Airway epithelial cell (primary cell): ENCODE measurements at places on chromosomes 11 and 22. TPM values are rescaled to one million over a fixed set of nuclear protein-coding genes. Genes with fewer than 3 reads are reported as not detected.

Gene ASPHD2
- total RNA-seq = 4.4 and 5.4 TPM in 2 replicates

Gene DLG2
- total RNA-seq = 0.19 and 0.63 TPM in 2 replicates

Gene MDK
- total RNA-seq = 52.7 and 85.5 TPM in 2 replicates

Gene INS
- total RNA-seq = not detected in 2 replicates

Gene FGF4
- not detected in 2 replicates for total RNA-seq

Gene OR6T1
- not detected in 2 replicates for total RNA-seq

Gene SMIM35
- total RNA-seq = not detected in 2 replicates

Gene OR8A1
- total RNA-seq = not detected in 2 replicates

Gene CNIH2
- total RNA-seq = not detected in 2 replicates

Gene SLC1A2
- total RNA-seq = not detected in 2 replicates

Gene RRP7A
- total RNA-seq = 36.4 and 38.7 TPM in 2 replicates

Gene CABP4
- not detected in 2 replicates for total RNA-seq

Gene OR2AG1
- not detected in 2 replicates for total RNA-seq

Gene IGLL5
- not detected in 2 replicates for total RNA-seq

Gene ZPR1
- 37.7 and 53.8 TPM in 2 replicates for total RNA-seq

Gene TECTA
- 0.05 and 0.07 TPM in 2 replicates for total RNA-seq

Gene CSNK1E
- 116 and 155 TPM in 2 replicates for total RNA-seq

Gene FIBIN
- total RNA-seq = 1.3 and 1.4 TPM in 2 replicates

Gene OTOG
- total RNA-seq = not detected in 2 replicates

Gene PDXP
- 13.3 and 15.8 TPM in 2 replicates for total RNA-seq

Gene CARS1
- total RNA-seq = 40.2 and 47.2 TPM in 2 replicates

Gene GSTT2B
- total RNA-seq = 0.99 and 2.1 TPM in 2 replicates

Gene MS4A15
- not detected in 2 replicates for total RNA-seq

Gene FAM181B
- 1.1 TPM in 2 replicates for total RNA-seq

Gene IFITM10
- total RNA-seq = 3.3 and 8.0 TPM in 2 replicates

Gene NCAM1
- not detected in 2 replicates for total RNA-seq

Gene OR51E1
- not detected in 2 replicates for total RNA-seq

Gene HBB
- total RNA-seq = not detected in 2 replicates

Gene RAB38
- 86.3 and 86.4 TPM in 2 replicates for total RNA-seq

Gene NOX4
- 1.2 and 1.3 TPM in 2 replicates for total RNA-seq

Gene MS4A4A
- not detected in 2 replicates for total RNA-seq

Gene GAL3ST1
- not detected in 2 replicates for total RNA-seq

Gene IZUMO1R
- not detected in 2 replicates for total RNA-seq

Gene BRSK2
- total RNA-seq = 0.14 and 0.28 TPM in 2 replicates

Gene PANX2
- total RNA-seq = 0.46 and 0.71 TPM in 2 replicates

Gene SLC22A9
- total RNA-seq = not detected in 2 replicates

Gene CCDC15
- 1.7 and 2.5 TPM in 2 replicates for total RNA-seq

Gene GRAP2
- total RNA-seq = not detected in 2 replicates

Gene KCNJ4
- not detected in 2 replicates for total RNA-seq

Gene DBX1
- not detected in 2 replicates for total RNA-seq

Gene ANGPTL5
- total RNA-seq = not detected in 2 replicates
